ENCODE measurements at places on chromosomes 12 and 14. TPM values are rescaled to one million over a fixed set of nuclear protein-coding genes. Genes with fewer than 3 reads are reported as not detected.

BCL11B gene
- total RNA-seq, result under 0.01 TPM

DNAJC22 gene
- total RNA-seq, result 3.3 TPM

FOXA1 gene
- 0.15 TPM for total RNA-seq

KRT85 gene
- total RNA-seq, result not detected

MSRB3 gene
- total RNA-seq, result 37.1 TPM

GALNT9 gene
- 0.29 TPM for total RNA-seq

CLEC12A gene
- not detected for total RNA-seq

ZNF891 gene
- total RNA-seq, result 1.7 TPM

CMA1 gene
- not detected for total RNA-seq

MEG3 gene
- total RNA-seq, result 164 TPM

LRRC10 gene
- not detected for total RNA-seq

ADGRD1 gene
- total RNA-seq, result 1.9 TPM

ASCL1 gene
- total RNA-seq, result not detected

LRP1-AS gene
- total RNA-seq, result not detected

SLC17A8 gene
- not detected for total RNA-seq

ITGA7 gene
- total RNA-seq, result 68.8 TPM

NRIP2 gene
- 0.15 TPM for total RNA-seq

RERGL gene
- not detected for total RNA-seq
